ENCODE measurements at places on chromosomes 5 and 9.

DNA sequence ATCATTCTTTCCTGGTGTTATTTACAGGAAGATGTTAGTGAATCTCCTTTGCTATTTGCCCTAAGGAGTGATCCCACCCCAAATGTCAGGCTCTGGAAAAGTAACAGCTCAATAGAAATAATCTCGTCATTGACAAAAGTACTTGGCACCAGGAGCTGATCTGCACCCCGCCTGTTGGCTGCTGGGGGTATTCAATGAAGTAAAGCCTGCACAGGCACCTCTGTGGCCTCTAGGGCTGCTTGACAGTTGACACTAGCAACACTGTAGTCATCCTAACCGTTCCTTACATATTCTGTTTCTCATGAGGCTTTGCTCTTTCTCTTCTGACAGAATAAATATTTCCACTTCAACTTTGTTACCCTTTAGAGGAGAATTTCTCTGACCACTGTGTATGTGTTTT lies 103.4 kb downstream of the DOCK2 start:
- DNase-seq = no peak

DNA sequence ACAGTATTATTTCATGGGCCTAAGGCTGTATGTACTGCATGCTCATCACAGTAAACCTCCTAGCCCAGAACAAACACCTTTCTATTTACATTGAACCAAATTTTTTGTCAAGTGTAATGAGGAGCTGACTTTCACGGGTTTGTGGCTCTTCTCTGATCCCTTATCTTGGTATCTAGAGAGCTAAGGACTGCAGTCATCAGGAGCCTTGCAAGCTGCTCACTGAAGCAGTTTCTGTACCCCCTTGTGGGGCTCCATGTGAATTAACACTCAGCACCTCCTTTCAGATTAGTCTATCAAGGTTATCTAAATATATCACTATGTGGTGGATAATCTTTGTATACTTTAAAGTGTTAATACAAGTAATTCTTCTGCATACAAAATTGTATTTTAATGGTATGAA lies 108.2 kb downstream of the AUH start:
- no peak for DNase-seq

DNA sequence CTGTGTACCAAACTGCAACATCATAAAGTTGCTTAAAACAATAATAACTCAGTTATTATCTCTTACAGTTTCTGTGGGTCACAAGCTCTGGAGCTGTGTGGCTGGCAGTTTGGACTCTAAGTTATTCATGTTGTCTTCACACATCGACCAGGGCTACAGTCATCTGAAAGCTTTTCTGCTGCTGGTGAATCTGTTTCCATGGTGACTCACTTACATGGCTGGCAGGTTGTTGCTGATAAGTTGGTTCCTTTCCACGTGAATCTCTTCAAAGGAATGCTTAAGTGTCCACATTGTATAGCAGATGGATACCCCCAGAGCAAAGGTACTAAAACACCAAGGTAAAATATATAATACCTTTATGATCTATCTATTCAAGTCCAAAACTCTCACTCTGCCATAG lies 44.8 kb upstream of the CYLC2 start:
- no peak for DNase-seq

GRCh38 chr9:26949637-26950069 lies 2.6 kb upstream of the PLAA start:
- DNase-seq = no peak

Data from Peyer's patch (tissue), 4 donors.